ENCODE measurements at places on chromosomes 1 and 21.

DNA sequence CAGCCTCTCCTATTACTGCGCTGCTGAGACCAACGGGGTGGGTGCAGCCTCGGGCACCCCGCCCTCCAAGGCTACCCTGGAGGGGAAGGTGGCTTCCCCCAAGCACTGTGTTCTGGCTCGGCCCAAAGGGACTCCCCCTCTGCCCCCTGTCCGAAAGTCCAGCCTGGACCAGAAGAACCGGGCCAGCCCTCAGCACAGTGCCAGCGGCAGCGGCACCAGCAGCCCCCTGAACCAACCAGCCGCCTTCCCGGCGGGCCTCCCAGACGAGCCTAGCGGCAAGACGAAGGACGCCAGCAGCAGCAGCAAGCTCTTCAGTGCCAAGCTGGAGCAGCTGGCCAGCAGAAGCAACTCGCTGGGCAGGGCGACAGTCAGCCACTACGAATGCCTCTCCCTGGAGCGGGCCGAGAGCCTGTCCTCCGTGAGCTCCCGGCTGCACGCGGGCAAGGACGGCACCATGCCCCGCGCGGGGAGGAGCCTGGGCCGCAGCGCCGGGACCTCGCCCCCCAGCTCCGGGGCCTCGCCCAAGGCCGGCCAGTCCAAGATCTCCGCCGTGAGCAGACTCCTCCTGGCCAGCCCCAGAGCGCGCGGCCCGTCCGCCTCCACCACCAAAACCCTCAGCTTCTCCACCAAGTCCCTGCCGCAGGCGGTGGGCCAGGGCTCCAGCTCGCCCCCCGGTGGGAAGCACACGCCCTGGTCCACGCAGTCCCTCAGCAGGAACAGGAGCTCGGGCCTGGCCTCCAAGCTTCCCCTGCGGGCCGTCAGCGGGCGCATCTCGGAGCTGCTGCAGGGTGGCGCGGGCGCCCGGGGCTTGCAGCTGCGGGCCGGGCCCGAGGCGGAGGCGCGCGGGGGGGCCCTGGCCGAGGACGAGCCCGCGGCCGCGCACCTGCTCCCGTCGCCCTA, 533.1 kb downstream of the KIF26B start:
- no peak for DNase-seq

- no peak for DNase-seq
These were observed 24.5 kb downstream of the SRSF4 start for GRCh38 chr1:29157269-29157601.

GRCh38 chr1:109828756-109829505, 65.2 kb upstream of the EPS8L3 start:
- no peak for DNase-seq

DNA sequence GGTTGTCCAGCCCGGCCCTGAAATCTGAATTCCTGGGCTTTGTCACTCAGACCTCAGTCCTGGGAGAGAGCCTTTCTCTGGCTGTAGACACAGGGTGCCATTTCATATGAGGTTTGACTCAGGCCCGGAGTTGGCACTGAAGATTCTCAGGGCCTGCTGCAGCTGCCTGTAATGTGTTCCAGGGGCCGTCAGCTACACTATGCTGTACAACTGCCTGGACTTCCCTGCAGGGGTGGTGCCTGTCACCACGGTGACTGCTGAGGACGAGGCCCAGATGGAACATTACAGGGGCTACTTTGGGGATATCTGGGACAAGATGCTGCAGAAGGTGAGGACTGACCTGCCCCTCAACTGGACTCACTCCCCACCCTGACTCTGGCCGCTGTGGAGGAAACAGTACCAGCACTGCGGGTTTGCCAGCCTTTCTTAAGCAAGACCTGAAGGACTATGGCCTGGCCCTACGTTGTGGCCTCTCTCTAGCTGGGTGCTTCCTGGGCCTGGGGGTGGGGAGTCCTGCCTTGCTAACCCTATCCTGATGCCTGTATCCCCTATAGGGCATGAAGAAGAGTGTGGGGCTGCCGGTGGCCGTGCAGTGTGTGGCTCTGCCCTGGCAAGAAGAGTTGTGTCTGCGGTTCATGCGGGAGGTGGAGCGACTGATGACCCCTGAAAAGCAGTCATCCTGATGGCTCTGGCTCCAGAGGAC, 18.9 kb downstream of the FAAH start:
- DNase-seq, result no peak

DNA sequence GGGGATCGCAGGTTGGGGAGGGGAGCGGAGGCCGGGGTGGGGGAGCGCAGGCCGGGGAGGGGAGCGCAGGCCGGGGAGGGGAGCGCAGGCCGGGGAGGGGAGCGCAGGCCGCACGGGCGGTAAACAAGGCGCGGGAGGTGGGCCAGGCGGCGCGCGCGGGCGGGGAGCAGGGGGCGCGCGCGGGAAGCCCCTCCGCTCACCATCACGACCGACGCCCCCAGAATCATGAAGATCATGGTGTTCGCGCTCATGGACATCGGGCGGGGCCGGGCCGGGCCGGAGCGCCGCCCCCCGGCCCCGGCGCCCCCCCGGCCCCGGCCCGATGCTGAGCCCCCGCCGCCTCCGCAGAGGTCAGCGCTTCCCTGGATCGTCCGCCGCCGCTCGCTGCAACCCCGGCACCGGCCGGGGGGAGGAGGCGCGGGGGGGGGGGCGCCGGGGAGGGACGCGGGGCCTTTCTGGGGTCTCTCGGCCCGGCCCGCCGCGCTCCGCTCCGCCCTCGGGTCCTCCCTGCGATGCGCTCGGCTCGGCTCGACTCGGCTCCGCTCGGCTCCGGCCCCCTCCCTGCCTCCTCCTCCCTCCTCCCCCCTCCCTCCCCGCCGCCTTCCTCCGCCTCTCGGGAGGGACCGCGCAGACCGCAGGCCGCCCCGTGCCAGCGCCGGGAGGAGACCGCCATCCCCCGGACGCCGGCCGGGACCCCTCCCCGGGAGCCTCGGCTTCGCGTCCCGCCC, at the start of gene TMEM240:
TSS of gene TMEM240 (minus strand) at position 535 of the 728 bp plus-strand sequence. CDS start at position 257, 278 bp downstream.
- no peak for DNase-seq
